ENCODE measurements at places on chromosomes 6 and 20. TPM values are rescaled to one million over a fixed set of nuclear protein-coding genes. Genes with fewer than 3 reads are reported as not detected.

SPATS1 gene
- total RNA-seq = not detected

DYNLRB1 gene
- 203 TPM for total RNA-seq

MAN1A1 gene
- total RNA-seq = 125 TPM

CCR6 gene
- not detected for total RNA-seq

LY6G5B gene
- total RNA-seq = 4.0 TPM

RBPJL gene
- not detected for total RNA-seq

RCAN2 gene
- total RNA-seq = 79.1 TPM

TFAP2D gene
- not detected for total RNA-seq

DNA sequence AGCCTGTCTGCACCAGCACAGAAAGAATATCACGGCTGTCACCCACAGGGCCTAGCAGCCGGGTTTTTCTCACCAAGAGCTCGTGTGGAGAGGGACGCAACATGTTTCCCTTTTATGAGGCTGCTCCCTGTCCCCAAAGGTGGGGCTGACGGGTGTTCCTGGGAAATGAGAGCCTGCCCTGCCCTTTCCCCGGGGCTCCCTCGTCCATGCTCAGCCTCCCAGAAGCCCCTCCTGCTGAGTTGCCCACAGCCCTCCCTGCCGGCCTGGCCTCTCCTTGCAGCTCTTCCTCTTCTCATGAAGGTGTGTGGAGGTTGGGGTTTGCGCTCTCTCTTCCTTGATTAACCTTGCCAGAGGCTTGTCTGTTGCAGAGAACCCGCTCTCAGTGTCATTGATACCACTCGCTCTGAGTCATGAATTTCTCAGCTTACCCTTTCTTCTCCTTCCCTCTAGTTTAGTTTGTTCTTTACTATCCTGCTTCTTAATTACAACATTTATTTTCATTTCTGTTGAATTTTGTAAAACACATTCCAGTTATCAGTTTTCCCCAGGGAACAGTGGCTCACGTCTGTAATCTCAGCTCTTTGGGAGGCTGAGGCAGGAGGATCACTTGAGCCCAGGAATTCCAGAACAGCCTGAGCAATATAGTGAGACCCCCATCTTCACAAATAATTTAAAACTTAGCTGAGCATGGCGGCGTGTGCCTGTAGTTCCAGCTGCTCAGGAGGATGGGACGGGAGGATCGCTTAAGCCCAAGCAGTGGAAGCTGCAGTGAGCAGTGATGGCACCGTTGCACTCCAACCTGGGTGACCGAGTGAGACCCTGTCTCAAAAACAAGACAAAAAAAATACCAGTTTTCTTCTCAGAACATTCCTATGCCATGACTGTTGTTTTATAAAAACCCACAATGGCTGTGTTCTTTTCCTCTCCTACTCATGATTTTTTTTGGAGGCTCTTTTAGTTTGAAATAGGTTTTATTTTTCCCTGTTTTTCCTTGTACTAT, 103.8 kb downstream of the TMEM242 start:
- no peak for DNase-seq

GRCh38 chr6:80932359-80932758, 820.1 kb downstream of the TENT5A start:
- DNase-seq = no peak

DNA sequence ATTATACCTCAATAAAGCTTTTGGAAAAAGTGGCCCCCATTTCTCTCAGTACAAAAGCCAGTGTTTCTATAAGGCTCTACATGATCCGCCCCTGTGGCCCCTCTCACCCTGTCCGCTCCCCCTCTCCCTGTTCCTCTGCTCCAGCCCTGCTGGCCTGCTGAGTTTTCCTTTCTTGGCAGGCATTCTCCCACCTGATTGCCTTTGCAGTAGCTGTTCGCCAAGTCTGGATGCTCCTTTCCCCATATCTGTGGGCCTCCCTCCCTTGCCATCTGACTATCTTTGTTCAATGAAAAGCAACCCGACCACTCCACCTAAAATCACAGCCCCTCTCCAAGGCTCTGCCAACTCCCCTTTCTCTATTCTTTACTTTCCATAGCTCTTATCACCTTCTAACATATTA, 33.2 kb downstream of the CDH22 start:
- no peak for DNase-seq

GRCh38 chr6:28371706-28372451, 22.1 kb downstream of the ZKSCAN3 start:
- DNase-seq = no peak

- DNase-seq = no peak
These were observed 373.8 kb upstream of the JAG1 start for GRCh38 chr20:11047559-11047958.

DNA sequence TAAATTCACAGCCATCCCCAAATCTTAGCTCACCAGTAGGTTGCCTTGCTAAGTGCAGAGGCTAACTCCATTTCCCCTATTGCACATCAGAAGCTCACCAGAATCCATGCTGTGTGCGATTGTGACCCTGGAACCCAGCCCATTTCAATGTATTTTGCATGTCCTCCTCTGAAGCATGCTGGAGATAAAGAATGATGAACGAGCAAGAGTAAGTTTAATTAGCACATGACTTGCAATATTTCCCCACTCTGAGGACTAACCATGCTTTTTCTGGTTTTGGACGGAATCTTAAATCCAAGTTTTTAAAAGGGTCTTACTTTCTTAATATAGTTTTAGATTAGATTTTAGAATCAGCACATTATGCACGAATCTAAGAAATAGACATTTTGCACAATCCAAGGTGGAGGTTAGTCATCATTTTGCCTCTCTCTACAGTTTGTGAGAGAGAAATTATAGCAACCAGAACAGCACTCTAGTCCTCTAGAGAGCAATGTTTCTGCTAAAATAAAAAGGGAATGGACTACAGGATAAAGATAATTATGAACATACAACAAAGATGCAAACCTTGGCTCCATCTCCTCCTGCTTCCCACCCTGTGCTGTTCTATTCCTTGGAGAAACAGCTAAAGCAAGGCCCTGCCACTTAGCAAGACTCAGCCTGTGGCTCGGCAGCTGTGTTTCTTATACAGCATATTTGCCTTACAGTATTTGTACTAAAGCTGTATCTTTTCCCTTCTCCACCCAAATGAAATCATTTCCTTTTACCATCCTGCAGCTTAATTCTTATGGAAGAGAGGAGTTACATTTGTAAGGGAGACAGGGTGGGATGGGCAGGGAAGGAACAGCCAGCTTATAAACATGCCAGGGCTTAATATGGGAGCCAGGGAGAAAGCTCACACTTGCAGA, 24.9 kb upstream of the LAMA4 start:
- DNase-seq = no peak

DNA sequence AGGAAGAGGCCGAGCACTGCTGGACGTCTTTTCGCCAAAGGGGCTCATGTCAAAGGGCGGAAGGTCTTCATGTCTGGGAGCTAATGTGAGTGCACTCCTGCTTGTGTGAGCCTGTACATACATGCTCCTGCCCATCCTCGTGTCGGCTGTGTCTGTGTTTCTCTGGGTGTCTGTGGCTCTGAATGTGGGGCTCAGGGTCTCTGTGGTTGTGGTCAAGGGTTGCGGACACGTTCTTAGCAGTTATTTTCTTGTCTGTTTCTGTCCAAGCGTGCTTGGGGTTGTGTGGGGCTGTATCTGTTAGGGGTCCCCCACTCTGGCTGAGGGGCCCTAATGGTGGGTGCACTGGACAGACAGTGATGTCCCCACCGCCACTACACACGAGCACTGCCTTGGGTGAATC, 2.9 kb downstream of the AVP start:
- DNase-seq = no peak

GRCh38 chr20:42392442-42392841, 774.3 kb upstream of the CHD6 start:
- DNase-seq = peak; percentile 42

- DNase-seq = no peak
These were observed 96.7 kb upstream of the BACH2 start for GRCh38 chr6:90393232-90393884.

DNA sequence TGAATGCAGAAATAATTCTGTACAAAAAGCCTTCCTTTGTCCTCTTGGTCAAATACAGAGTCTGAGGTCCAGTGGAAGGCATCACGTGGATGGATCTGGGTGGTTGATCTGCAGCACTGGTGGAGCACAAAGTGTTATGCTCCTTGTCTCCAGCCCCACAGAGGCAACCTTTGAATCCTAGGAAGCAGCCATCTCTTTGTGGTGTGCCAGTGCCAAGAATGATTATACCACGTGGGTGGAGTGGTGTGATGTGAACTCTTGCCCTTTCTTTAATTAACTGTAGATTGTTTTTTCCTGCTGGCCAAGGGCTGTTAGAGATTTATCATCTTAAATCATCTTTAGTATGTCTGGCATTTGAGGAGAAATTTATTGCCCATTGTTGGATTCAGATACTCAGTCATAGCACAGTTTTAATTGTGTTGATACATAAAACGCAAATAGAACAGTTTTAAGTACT, 31.1 kb downstream of the NCOA7 start:
- DNase-seq = no peak

- DNase-seq = no peak
These were observed 30.3 kb downstream of the AK9 start for GRCh38 chr6:109660526-109661320.

GRCh38 chr20:6866741-6867140, 99.3 kb downstream of the BMP2 start:
- DNase-seq = no peak

DNA sequence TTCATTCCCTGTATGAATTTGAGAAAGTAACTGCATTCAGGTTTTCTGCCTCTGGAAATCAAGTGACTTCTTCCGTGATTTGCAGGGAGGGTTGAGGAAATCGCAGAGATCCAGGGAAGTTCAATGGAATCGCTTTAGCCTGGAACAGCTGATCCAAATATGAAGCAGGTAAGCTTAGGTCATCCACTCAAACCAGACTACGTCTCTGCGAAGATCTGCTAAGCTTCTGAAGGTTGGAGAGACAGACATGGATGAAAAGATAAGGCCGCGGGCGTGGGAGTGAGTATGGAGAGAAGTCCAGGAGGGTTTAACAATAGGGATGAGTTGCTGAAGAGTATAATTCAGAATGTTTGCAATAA, 34.2 kb upstream of the BTN3A2 start:
- no peak for DNase-seq

- DNase-seq = no peak
These were observed 38.2 kb upstream of the CCN6 start for GRCh38 chr6:112015725-112016124.

DNA sequence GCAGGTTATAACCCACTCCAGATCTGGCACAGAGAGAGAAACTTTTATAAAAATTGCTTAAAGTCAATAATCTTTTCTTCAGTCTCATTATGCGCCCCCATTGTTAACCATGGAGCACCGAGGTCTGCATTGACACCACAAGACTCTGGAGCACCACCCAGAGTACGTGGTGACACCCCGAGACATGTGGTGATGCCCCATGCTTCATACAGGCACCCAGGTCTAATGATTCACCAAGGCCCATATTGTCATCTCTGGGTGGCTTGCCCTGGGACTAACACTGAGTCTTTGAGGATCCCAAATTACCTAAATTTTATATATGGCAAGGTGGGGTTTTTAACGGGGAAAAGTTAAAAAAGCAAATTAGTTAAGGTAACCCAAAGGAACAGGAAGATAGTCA, 31.1 kb downstream of the CD109 start:
- no peak for DNase-seq

GRCh38 chr6:134457941-134458340, 140.0 kb upstream of the SGK1 start:
- no peak for DNase-seq

DNA sequence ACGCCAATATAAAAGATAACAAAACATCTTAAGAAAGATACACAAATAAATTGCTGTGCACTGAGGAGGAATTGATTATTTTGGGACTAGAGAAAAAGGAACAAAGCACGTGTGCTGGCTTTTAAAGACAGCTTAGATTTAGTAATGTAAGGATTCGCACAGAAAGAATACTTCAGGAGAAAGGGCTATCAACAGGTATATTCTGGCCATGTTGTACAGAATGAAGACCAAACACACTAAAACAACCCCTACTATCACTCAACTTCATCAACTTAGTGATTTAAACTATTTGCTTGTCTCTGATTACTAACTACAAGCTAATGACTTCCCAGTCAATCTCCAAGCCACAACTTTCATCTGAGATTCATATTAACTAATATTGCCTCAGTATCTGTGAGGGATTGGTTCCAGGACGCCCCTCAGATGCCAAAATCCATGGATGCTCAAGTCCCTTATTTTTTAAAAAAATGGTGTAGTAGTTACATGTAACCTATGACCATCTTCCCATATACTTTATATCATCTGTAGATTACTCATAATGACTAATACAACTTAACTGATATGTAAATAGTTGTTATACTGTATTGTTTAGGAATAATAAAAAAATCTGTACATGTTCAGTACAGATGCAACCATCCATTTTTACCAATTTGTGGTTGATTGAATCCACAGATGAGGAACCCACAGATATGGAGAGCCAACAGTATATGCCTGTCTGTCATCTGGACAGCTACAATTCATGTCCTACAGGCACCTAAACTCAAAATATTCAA, 4.5 kb downstream of the DEK start:
- DNase-seq = no peak

Measured in esophagus muscularis mucosa (tissue), 4 donors.